ENCODE measurements at places on chromosomes 12 and 14.

- no peak for DNase-seq
Measured at GRCh38 chr12:130981074-130981742, 27.5 kb downstream of the ADGRD1 start.

GRCh38 chr14:67472726-67473125 is 15.8 kb downstream of the TMEM229B start:
- DNase-seq: no peak

DNA sequence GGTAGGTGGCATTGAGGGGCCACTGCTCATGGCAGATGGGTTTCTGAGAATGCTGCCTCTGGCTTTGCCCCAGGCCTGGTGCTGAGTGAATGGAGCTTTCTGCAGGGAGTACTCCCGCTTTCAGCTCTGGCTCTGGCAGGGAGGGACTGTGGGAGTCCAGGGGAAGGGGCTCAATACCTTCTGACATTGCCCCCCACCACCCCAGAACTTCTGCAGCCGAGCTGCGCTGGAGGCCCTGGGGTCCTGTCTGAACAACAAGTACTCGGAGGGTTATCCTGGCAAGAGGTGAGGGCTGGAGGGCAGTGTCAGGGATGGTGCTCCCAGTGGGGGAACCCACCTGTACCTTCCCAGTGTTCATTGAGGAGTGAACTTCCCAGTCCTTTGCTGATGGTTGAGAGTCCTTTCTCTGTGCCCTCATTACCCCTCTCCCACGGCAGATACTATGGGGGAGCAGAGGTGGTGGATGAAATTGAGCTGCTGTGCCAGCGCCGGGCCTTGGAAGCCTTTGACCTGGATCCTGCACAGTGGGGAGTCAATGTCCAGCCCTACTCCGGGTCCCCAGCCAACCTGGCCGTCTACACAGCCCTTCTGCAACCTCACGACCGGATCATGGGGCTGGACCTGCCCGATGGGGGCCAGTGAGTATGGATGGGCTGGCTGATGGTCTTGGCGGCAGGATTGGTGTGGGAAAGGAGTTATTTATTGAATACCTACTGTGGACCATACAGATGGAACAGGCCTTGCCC is 1.9 kb downstream of the SHMT2 start:
- DNase-seq: no peak

- DNase-seq: no peak
Measured at GRCh38 chr12:71684081-71684480, 1.8 kb upstream of the TMEM19 start.

DNA sequence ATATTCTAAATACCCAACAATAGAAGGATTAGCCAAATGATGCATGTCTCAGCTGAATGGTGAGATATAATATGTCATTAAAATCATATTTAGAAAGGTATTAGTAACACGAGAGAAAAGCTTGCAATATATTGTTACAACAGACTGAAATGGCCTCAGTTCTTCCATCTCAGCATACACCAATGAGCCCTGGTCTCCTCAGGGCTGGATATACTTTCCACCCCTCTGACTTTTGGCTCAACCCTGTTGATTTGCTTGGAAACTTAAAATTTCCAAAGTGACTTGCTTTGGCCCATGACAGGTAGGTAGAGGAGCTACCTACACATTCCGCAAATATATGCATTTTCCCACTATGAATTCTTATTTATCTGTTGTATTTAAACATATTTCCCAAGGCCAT is 908.1 kb upstream of the TMEM132C start:
- no peak for DNase-seq

DNA sequence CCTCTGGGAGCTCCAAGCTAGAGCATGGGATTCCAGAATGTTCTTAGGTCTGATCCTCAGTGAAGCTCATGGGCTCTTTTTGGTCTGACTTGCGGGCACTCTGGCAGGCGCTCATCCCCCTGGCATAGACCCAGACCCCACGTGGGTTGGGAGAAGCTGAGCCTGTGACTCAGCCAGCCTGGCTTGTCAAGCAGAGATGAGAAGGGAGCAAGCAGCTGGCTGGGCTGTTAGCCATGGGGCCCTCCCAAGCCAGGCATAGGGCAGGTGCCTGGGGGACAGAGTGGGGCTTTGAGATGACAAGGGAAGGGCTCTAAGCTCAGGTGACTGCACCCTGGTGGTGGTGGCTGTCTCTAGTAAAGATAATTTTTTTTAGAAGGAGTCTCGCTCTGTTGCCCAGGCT is 80.3 kb upstream of the NOS1 start:
- DNase-seq: peak; percentile 54

DNA sequence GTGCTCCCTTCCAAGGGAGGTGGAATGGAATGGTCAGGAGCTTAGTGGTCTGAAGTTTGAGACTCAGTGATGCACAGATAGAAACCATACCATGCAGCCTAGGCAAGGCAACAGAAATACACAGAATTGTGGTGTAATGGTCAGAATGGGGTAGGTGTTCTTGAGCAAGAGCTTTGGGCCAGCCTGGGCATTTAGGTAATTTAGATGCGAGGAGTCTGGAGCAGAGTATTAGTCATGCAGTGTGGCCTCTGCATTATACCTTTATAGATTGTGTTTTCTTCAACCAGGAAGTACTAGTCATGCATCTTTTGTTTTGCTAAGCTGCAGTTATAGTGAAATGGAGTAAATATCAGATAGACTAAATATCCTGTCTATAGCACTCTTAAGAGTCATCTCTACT is 118.3 kb downstream of the DAAM1 start:
- DNase-seq: no peak

GRCh38 chr14:96409701-96410100 is 17.8 kb downstream of the AK7 start:
- no peak for DNase-seq

- no peak for DNase-seq
Measured at GRCh38 chr12:5456906-5457305, 25.0 kb downstream of the NTF3 start.

DNA sequence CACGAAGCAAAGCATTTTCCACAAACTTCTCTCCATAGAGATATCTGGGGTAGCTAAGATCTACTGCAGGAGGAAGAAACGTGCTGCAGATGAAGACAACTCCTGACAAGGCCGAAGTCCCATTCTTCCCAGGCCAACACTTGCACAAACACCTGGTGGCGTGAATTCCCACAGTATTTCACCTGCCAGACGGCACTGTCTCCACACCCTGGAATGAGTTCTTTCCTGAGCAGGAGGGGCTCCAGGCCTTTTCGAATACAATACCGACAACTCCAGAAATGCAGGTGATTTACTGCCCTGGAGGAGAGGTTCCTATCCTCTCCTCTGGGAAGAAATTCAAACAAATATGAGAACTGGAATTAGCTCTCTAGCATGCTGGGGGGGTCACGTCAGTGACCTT is 179.9 kb downstream of the MON2 start:
- DNase-seq: no peak

DNA sequence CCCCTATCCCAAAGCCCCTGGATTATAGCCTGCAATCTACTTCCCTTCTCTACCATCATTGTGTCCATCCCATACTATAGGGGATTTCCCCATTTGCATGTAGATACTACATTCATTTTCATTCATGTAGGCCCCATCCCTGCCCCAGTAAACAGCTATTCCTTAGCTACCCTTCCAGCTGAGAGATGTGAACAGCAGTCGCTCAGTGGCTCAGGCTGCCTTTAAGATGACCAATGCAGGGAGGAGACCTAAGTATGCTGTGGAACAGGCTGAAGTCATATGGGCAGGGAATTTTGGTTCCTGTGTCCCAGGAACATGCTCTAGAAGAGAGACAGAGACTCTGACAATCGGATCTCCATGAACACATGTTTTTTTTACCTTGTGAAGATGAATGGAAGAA is 481.2 kb upstream of the SYT1 start:
- DNase-seq: no peak

- DNase-seq: no peak
Measured at GRCh38 chr14:49950275-49951228, 57.7 kb downstream of the ARF6 start.

- no peak for DNase-seq
Measured at GRCh38 chr12:3326156-3326849, 164.7 kb upstream of the PRMT8 start.

DNA sequence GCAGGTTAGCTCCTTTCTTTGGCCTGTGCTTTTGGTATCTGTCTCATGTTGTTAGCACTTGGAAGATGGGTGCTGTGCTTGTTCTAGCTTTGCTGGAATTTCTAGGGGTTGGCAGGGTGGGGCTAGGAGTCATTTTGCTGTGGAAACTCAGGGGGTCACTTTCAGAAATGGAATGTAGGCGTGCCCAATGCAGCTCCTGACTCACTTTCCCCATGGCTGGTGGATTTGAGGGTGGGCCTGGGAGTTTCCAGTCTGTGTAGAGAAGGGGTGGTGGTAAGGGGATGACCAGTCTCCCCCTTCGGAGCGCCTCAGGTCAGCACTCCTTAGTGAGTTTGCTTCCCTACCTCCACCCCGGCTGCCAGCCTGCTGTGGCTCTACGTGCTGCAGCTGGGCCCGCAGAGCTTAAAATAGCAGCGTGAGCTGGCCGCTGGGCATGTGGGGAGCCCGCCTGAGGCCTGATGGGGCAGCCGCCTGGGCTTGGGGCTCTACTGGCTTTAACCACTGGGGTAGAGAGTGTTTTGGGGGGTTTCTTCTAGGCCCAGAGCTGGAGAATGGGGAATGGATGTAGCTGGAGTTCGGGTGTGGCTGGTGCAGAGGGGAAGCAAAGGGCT is 108.2 kb downstream of the TSPAN9 start:
- DNase-seq: no peak

DNA sequence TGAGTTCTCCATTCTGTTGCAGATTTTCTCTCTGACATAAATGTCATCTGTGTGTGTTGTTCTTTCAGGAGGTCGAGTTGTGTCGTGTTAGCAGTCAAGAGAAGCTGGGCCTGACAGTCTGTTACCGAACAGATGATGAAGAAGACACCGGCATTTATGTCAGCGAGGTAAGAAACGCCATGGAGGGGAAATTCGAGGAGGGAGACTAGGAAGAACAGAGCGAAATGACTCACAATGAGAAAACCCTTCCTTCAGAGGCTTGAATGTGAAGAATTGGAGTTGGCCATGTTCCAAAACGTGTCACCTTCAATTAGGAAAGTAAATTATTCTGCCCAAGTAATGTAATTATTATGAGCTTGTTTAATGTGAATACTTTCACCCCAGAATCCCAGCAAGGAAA is 364.5 kb downstream of the PDZRN4 start:
- DNase-seq: peak; percentile 43

DNA sequence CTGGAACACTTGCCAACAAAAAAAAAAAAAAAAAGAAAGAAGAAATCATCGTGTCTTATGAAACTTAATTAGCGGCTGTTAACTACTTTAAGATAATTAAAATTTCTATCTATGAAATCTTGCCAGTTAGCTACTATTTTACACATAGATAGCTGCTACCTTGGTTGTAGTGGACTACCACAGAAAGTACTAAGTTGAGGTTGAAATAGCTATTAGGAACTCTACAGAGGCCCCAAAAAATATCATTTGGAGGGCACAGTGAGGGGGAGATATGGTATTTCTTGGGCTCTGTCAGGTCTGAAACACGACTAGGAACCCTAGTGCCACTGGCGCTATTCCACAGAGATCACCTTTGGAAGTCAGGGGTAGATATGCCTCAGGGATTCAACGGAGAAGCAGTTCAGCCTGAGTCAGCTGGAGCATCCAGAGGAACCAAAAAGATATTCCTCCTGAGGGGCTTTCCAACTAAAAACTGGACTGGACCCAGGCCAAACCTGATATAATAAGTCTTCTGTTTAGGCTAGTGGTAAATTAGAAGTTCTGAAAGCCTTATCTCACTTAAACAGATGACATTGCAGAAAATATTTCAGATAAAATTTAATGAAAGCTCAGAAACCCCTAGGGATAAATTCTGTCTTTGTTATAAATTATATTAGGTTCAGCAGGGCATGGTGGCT is 126.1 kb downstream of the EPS8 start:
- no peak for DNase-seq

DNA sequence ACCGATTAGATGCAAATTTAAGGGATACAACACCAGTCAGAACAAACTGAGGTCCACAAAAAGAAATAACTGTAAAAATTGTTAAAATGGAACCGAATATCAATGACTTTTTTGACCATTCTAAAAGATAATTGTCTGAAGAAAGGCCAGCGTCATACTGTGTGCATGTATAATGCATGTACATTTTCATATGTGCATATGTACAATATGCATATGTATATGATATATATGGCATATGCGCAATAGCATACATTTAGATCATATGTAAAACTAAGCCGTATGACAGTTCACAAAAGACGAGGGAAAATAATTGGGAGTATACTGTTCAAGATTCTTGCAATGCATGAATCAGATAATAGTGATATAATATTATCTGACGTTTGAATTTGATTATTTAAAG is 475.8 kb upstream of the TMEM132C start:
- no peak for DNase-seq

GRCh38 chr12:90071996-90072395 is 363.4 kb upstream of the ATP2B1 start:
- no peak for DNase-seq

DNA sequence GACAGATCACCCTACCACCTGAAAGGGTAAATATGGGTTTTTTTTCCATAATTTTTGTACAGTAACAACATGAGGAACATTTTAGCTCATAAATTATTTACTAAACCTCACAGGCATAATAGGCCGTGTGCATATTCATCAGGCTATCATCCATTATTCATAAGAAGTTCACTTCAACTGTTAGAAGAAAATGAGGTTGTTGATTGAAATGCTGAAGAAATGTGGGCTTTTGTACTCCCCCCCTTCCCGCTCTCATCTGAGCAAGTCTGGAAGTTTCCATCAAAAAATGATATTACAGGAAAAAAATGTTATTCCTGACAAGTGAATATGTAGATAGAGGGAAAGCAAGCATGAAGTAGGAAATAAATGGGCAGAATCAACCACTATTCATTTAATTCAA is 7.9 kb upstream of the POU6F1 start:
- no peak for DNase-seq

GRCh38 chr12:77324416-77324762 is 259.0 kb upstream of the E2F7 start:
- DNase-seq: no peak

- no peak for DNase-seq
Measured at GRCh38 chr14:105268736-105269354, 20.5 kb downstream of the BTBD6 start.

- no peak for DNase-seq
Measured at GRCh38 chr14:104731320-104732294, 7.6 kb downstream of the ADSS1 start.

DNA sequence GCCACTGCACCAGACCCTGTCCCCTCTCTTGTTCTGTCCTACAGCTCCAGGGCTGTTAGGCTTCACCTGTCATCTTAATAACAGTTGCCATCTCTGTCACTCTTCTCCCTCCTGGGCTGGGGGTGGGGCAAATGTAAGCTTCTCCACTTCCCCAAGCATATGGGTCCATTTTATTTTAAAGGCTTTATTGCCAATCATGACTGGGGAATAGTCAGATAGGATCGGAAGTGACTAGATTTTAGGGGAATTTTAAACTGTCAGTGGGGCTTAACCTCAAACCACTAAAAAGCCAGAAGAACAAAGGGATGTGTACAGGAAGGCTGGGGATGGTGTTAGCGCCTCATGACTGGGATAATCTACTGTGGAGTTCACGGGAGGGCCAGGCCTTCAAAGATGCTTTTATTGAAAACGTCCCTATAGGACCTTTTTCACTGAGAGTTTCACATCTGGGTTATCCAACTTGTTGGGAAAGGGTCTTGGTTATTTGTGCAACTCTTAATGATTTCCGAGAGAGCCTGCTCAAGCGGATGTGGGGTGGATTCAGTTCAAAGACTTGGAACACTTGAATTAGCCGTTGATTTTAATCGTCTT is 41.6 kb downstream of the CHST11 start:
- no peak for DNase-seq

- DNase-seq: no peak
Measured at GRCh38 chr14:71597287-71597920, 334.8 kb upstream of the RGS6 start.

All from spinal cord (tissue), 10 donors.